Large intestine (tissue), 12 donors: ENCODE measurements at places on chromosomes 5 and 9. TPM values are rescaled to one million over a fixed set of nuclear protein-coding genes. Genes with fewer than 3 reads are reported as not detected.
A peak's percentile ranks its signal among the peaks of the same experiment; 100 is the strongest.

DNA sequence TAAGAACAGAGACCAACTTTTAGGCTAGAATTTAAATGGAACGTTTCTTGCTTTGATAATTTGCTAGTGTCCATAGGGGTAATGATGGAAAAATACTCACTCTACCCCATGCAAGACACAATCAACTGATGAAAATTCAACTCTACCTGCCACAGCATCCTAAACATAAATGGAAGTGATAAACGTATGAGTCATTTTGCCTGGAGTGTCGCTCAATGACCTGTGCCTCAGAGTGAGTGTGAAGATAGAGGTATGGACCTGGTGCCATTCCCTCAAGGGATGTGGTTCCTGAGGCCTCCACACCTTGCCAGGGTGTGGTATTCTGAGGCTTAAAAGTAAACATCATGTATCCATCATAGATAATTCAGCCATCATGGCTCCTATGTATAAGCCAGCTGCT is 14.0 kb downstream of the ARL14EPL start:
- DNase-seq, result no peak

DNA sequence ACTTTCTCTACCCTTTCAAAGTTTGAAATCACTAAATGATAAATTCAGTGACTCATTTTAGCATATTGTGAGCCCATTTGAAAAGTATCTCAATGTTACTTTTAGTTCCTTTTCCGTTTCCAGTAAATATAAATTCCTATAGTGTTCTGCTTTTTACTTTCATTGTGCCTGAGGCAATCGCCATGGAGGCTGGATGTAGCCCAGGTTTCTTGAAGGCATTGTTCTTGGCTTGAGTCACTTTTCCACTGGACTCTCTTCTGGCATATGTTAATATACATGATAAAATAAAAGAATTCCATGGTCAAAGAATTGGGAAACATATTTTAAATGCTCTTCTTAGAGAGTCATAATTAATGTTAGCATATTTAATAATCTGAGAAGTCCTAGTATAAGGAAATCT is 327.0 kb downstream of the IZUMO3 start:
- DNase-seq, result no peak

The TSC1 gene
- 45.6 TPM for polyA plus RNA-seq

- DNase-seq, result no peak
These were observed 246.1 kb upstream of the MEF2C start for GRCh38 chr5:89128906-89129625.

DNA sequence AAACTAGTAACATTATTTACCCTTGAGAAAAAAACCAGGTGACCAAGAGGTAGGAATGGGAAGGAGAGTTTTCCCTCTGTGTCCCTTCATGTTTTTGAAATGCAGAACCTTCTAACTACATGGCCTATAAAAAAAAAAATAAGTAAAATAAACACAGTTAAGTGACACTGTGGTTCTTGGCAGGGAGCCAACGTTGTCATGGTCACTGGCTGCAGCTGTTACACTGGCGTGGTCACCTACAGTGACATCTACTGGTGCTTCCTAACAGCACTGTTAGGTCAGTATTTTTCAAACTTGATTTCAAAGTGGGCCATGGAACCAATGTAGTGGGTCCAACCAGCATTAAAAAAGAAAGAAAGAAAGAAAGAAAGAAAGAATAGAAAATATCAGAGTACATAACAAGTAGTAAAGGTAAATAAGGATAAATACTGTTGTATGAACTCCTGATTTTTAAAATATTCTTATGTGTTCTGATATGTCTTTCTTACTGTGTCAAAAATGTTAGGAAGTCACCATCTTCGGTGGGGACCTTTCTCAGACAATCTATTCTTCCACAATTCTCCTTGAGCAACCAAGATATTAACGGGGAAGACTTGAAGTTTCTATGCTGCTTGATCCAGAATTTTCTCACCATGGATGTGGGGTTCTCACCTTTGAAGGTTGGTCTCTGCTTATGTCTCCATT is 59.1 kb upstream of the PJA2 start:
- DNase-seq, result peak; percentile 90

The GTF3C5 gene
- polyA plus RNA-seq, result 54.8 TPM
